Substantia nigra (tissue), 51 donors: ENCODE measurements at places on chromosomes 6 and 20.

DNA sequence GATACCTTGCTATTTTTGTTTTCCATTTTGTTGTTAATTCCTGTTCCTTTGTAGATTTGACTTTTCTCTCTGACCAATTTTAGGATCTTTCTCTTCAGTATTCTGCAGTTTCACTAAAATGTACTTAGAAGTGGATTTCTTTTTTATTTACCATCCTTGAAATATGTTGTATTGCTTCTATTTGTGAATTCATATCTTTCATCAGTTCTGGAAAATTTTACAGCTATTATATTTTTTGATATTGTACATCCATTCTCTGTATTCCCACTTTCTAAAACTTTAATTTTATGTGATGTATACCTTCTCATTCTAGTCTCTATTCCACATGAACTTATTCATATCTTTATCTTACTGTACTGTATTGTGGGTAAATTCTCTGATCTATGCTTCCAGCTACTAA lies 9.7 kb upstream of the ALDH8A1 start:
- DNase-seq = no peak

DNA sequence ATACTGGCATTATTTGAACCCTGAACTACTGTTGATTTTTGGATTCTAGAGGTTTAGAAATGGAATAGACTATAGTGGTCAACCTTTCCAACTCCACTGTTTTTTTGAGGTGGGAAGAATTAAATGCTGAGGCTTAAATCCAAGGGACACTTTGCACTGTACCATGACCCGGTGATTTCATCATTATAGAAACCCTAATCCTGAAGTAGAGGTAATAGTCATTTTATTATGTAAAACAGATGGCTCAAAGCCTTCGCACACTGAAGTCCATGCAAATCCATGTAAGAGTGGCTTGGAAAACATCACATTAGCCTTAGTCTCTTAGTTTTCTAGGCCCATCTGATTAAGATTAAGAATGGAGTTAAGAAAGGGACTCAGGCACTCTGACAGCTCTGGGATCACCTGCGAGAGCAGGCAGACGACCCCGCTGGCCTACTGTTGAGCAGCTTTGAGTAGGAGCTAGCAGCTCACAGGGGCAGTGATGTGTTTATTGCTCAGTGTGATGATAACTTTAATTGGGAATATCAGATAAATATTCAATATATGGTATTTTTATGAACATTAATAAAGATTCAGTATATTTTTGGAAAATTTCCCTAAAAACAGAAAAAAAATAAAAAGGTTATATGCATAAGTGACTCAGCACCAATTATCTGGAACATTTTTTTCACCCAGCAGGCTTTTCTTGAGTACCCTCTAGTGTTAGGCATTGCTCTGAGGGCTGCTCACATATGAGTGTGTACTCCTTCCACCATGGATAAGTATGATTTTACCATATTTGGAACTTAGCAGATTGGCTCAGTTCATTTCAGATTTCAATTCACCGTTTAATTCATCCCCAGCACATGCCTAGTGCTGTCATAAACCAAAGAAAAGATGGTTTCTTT lies 13.4 kb downstream of the SLX4IP start:
- no peak for DNase-seq

DNA sequence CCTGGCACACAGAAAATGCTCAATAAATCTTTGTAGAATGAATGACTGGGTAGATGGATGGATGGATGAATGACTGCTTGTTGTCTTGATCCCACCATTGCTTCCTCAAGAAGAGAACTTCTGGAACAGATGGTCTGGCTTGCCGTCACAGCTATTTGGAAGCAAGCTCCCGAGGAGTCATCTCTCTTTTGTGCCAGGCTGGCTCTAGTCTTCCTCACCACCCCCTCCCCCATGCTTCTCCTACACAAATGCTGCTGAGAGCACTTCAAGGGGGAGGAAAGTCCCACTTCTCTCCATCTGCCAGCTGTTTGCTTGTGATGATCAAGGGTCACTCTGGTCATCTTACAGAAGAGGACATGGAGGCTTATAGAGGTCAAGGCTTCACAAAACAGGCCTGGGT lies 11.6 kb upstream of the KCNG1 start:
- DNase-seq = no peak

DNA sequence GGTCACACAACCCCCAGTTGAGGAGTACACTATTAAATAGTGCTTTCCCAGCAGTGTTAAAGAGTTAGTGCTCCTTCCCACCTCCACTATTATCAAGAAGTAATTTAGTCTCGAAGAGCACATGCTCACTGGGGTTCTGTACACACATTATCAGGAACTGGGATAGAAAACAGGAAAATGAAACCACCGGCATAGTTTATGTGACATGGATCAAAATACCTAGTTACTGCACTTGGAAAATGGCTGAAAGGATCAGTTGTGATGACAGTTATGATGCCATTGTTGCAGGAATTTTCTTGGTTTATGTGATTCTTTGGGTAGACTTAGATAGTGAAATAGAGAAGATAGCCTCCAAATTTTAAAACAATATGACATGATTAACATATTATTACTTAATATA lies 152.9 kb downstream of the AKAP7 start:
- DNase-seq = no peak

DNA sequence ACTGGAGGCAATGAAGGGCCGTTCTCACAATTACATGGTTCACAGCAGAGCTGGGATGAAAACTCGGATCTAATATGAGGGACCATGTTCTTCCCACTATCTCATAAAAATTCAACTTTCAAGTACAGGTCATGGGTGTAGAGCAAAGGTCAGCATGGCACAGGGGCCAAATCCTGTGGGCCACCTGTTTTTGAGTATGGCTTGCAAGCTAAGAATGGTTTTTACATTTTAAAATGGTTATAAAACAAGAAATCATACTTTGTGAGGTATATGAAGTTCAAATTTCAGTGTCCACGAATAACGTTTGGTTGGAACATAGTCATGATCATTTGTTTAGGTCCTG lies 4.6 kb downstream of the MAP3K5 start:
- DNase-seq = no peak

- no peak for DNase-seq
These were observed 278.8 kb downstream of the CD83 start for GRCh38 chr6:14396392-14396791.

- no peak for DNase-seq
These were observed 3.8 kb downstream of the IL17A start for GRCh38 chr6:52189974-52190373.

DNA sequence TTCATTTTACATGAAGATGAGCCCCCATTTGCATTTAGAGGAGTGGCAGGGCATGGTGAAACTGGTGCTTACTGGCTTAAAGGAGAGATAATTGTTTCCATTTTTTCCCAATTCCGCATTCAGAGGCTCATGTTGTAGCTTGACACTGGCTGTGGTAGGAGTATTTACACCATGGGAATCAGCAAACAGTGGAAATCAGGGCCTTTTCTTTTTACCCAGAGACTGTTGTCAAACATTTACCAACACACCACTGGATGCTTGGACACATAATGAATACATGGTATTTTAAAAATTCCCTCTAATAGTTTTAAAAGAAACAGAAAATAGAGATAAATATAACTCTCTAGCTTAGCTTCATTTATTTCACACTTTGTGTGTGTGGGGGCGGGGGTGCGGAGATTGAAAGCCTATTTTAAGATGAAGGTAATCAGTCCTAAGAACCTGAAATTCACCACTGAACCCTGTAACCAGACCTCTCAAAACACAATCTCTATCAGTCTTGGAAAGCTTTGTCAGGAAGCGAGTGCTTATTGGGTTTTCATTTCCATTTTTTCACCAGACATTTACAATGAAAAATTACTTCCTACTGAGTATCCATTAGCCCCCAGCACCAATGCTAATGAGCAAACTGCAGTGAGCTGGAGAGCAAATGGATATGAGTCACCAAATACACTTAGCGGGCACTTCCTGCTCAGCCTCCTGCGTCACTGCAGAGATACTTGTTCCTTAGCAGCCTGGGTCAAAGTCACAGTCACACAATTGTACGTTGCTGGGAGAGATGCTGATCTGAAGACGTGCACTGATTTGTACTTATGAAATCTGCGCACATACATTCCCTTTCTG lies 532.0 kb downstream of the BCKDHB start:
- no peak for DNase-seq

DNA sequence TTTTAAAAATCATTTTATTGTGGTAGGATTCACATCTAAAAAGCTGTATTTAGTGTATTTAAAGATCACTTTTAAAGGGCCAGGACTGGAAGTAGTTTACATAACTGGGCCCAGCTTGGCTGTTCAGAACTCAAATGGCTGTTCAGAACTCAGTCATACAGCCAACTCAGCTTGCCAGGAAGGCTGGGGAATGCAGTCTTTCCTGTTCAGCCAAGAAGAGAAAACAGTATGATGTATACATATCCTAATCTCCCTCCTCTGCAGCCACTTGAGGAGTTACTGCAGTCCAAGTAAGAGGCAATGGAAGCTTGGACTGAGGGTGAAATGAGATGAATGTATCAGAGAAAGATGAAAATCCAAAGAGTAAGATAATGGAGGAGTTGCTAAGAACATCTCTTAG lies 24.6 kb downstream of the DSTN start:
- DNase-seq = no peak

DNA sequence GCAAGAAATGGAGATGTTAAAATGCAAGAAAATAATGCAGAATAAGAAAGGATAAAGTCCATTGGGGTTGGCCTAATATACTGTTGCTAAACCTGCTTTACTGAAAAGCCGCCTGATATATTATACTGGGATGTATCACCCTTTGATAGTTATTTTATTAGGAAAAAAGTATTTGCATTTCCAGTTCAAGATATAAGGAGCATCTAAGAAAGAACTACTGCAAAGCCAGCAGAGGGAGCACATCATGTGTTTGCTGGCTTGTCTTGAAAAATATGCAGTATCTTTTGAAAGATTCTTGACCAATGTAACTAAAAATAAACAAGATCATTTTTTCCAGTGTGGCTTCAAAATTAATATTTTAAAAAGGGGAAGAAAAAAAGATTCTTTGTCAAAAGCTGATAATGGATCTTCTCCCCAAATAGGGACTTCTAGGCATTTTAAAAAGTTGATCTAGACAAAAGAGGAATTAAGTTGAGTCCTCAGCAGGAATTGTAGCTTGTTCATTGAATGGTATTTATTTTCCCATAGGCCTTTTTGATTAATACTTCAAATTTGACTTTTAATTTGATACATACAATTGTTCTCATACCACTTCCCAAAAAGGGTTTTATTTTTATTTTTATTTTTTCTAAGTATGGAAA lies 214.9 kb downstream of the ZFAND3 start:
- peak; percentile 4 for DNase-seq

DNA sequence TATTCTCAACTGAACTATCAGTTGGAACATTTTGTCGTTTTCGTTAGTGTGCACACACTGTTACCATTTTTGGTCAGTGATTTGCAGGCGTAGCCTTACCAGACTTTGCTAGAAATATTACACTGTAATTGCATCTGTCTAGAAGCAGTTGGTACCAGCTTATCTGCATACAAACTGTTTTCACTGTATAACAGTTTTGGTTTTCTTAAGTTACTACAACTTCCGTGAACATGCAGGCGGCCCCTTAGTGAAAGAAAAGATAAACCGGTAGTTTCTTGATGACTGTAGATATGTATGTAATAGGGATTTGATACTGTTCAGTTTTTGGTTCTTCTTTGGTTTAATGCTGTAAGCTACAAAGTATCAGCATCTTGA lies 1.3 kb downstream of the DSTN start:
- no peak for DNase-seq

- DNase-seq = no peak
These were observed 266.4 kb downstream of the SAMD5 start for GRCh38 chr6:147774856-147775255.

GRCh38 chr20:32975698-32976674 lies 28.2 kb downstream of the SUN5 start:
- no peak for DNase-seq

GRCh38 chr6:167721291-167721690 lies 105.4 kb upstream of the AFDN start:
- DNase-seq = no peak

DNA sequence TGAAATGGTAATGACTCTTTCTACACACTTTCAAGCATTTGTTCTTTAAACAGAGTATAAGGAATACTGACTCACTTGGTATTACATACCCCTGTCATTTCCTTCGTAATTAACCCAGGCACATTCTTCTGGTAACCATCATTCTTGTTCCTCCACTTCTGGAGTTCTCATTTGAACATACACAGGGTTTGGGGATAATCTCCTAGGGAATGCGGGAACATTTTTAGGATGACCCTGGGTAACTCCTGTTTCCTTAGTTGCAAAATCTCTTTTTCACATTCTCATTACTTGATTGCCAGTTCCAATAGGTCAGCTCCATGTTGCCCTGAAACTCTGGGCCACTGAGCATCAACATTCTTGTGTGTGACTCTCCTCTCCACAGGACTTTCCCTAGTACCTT lies 51.5 kb upstream of the E2F3 start:
- DNase-seq = no peak

DNA sequence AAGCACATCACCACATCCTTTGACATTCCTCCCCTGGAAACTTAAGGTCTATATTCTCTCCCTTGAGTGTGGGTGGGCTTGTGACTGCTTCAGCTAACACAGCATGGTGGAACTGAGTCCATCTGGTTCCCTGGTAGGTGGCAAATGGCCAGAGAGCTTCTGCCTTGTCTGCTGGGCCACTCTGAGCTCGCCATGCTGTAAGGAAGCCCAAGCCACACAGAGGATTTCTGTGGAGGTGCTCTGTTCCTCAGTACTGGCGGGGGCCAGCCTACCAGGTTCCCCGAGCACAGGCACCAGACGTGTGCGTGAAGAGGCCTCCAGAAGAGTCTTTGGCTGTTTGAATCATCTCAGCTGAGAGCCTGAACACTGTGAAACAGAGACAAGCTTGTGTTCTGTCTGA lies 41.6 kb upstream of the PMEPA1 start:
- DNase-seq = no peak

DNA sequence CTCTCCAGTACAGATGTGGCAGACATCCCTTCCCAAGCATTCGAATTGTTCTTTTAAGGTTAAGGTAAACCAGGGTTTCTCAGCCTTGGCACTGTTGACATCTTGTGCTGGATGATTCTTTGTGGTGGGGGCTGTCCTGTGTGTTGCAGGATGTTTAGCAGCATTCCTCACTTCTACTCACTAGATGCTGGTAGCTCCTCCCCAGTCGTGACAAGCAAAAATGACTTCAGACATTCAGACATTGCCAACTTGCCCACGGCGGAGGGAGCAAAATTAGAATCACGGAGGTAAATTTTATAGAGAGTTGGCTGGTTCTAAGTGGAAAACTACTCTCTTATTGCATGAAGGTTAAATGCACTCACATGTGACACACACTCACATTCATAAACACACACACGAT lies 188.7 kb downstream of the GMPR start:
- no peak for DNase-seq

DNA sequence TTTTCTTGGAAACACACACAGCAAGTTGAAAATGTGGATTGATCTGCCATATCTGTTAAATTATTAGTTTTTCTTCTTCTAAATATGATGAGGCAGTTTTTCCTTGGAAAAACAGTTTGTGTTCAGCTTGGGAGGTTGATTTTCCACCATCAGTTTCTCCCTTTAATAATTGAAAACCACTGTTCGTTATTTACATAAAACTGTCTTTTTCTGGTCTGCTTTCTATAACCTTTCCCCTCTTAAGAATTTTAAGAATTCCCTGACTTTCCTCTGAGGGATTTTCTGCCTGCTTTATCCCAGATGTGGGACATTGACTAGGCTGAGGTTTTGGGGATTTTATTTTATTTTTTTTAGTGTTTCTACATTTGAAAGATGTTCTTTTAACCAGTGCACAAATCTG lies 27.2 kb downstream of the DSE start:
- DNase-seq = no peak

- no peak for DNase-seq
These were observed 6.9 kb upstream of the RNF144B start for GRCh38 chr6:18380158-18380836.

- DNase-seq = no peak
These were observed 59.1 kb downstream of the LRFN2 start for GRCh38 chr6:40528051-40528450.
